AG10803 (cell line): ENCODE measurements at places on chromosomes 1 and 21.
A peak's percentile ranks its signal among the peaks of the same experiment; 100 is the strongest.

GRCh38 chr1:159913451-159914192 is 11.7 kb downstream of the TAGLN2 start:
- DNase-seq = no peak

DNA sequence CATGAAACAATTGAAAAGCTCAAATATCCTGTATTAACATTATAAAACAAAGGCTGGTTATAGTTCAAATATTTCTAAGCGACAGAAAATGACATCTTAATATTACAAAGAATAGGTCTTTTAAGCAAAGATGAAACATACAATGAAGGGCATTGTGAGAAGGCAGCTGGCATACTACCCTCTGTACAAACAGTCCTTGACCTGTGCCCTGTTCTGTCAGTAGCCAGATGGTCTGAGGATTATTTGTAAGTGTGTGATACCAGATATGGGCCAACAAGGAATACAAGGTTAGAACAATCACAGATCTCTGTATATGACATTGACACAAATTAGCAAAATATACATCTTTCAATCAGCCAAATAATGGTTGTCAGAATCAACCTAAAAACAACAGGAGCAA is 1350.4 kb downstream of the AMY1C start:
- no peak for DNase-seq

- DNase-seq = peak; percentile 56
Observed at GRCh38 chr21:33036430-33037162, 10.9 kb downstream of the OLIG2 start.

DNA sequence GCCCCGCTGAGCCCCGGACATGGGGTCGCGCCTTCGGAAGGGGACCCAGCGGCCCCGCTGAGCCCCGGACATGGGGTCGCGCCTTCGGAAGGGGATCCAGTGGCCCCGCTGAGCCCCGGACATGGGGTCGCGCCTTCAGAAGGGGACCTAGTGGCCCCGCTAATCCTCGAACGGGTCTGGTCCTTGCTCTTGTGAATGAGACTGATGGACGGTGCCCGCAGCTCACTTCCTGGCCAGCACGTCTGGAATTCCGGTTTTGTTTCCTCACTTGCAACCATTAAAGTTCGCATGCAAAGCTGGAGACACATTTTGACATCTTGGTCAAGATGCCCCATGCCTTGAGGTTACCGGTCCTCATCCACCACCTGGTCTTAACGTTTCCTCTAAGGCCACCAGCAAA is 5.6 kb downstream of the WRAP73 start:
- DNase-seq = no peak

DNA sequence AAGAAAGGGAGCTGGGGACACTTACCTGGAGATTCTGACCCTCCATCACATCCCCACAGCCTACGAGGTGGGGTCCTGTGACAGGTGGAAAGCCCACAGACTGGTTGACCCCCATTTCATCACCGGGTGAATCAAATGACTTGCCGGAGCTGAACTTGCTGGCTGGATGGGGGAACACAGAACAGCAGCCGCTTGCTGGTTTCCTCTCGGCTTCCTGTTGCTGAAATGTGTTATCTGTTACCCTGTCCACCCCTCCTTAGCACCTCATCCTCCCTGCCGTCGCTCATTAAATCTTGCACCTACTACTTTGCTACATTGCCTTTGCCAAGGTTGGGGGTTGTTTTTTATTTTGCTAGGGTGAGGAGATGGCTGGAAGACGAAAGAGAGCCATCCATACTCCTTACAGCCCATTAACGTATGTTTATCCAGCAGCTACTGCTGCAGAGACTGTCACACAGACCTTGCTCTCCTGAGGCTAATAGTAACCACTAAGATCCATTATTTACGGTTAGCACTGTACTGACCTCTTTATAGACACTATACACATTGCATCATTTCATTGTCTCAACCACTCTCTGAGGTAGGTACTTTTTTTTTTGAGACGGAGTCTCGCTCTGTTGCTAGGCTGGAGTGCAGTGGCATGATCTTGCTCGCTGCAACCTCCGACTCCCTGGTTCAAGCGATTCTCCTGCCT is 7.0 kb downstream of the PAFAH2 start:
- no peak for DNase-seq

DNA sequence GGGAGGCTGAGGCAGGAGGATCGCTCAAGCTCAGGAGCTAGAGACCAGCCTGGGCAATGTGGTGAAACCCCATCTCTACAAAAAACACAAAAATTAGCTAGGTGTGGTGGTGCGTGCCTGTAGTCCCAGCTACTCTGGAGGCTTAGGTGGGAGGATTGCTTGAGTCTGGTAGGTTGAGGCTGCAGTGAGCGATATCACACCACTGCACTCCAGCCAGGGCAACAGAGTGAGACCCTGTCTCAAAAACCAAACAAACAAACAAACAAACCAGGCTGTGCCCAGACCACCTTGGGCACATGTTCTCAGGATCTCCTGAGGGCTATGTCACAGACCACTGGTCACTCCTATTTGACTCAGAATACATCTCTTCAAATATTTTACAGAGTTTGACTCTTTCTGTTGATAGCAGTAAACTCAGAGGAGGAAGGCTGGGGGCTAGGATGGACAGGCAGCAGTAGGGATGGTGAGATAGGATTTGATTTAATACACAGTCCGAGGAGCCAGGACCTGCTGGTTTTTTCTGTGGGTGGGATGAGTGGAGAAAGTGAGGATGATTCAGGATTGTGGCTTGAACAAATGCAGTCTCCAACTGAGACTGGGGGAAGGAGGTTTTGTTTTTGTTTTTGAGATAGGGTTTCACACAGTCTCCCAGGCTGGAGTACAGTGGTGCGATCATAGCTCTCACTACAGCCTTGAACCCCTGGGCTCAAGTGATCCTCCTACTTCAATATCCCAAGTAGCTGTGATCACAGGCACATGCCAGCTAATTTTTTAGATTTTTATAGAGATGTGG is 46.5 kb downstream of the OLFML3 start:
- DNase-seq = no peak

DNA sequence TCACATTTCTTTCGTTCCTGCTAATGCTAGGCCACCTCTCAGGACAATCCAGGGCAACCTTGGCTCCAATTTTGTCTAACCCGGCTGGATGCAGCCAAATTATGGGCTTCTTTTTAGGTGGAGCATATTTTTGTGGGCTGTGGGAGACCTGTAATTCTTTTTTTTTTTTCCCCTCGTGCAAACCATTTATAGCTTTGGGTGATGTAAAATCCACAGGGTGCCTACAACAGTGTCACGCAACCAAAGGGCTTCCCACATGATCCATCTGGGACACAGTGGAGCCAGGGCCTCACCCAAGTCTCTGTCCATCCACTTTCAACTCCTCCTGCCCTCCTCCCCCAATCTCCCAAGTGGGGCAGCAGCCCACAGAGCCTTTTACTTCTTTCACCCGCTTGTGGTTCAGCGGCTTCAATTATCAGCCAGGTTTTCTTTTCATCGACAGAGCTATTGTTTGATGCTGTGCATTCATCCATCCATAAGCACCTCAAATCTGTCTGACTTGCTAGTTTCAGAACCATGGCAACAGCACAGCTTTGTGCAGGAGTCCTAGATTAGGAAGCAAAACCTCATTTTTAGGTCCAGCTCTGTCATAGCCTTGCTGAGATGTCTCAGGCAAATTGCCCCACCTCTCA is 10.0 kb upstream of the OVAAL start:
- no peak for DNase-seq

DNA sequence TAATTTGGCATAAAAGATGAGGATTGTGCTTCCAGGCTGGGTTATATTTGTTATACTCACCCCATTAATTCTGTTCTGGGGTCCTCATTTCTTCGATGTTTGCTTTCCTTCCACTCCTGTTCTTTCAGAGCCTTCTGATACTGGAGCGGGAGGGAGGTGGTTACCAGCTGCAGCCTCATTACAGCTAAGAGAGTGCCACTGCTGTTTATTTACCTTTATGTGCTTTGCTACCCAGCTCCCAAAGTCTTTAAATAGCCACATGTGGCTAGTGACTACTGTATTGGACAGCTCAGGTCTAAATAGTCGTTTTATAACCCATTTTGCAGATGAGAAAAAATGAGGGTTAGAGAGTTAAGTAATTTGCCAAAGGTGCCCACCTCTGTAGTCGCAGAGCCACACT is 25.1 kb downstream of the PLEKHM2 start:
- DNase-seq = no peak

- peak; percentile 54 for DNase-seq
Observed at GRCh38 chr1:207848234-207848633, 62.7 kb downstream of the CD34 start.

DNA sequence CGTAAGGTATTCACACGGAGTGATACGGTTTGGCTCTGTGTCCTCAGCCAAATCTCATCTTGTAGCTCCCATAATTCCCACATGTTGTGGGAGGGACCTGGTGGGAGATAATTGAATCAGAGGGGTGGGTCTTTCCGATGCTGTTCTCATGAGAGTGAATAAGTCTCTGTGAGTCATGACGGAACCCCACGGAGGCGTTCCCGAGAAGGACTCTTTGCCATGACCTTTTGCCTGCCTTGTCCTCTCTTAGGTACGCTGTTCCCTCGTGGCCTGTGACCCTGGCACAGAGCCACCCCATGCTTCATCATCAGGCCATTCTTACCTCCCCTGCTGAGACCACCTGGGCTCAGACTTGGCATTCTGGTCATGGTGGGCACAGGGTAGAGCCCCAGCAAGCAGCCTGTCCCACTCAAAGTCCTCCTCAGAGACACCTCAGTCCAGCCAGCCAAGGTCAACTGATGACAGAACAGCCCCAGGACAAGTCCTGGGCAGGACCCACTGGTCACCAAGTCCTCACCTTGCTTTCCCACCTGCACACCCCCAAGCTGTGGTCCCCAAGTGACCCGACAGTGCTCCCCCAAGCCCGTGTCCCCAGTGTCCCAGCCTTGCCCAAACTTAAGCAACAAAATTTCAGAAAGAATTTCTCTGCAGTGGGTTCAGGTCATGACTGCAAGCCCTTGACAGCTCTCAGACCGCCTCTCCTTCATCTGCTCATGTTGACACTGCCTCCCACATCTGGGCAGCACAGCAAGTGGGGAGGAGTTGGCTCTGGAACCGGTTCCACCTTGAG is 158.4 kb downstream of the ACTL8 start:
- DNase-seq = no peak

- DNase-seq = no peak
Observed at GRCh38 chr1:204462229-204462561, 32.4 kb downstream of the PIK3C2B start.

- DNase-seq = no peak
Observed at GRCh38 chr1:25834894-25835293, 15.1 kb downstream of the MTFR1L start.

- peak; percentile 27 for DNase-seq
Observed at GRCh38 chr1:219041141-219041540, 132.5 kb upstream of the LYPLAL1 start.

GRCh38 chr1:13888351-13888986 is 188.5 kb downstream of the PRDM2 start:
- DNase-seq = no peak
